ENCODE measurements at places on chromosomes 5 and 9. TPM values are rescaled to one million over a fixed set of nuclear protein-coding genes. Genes with fewer than 3 reads are reported as not detected.

The ZNF608 gene
- total RNA-seq: 7.1 TPM

The SKP1 gene
- 320 TPM for total RNA-seq

The F2RL1 gene
- total RNA-seq: 16.5 TPM

The GCNT4 gene
- total RNA-seq: 4.3 TPM

The ADRB2 gene
- total RNA-seq: 0.09 TPM

The PCDHB6 gene
- 0.09 TPM for total RNA-seq

The FOXD4L5 gene
- under 0.01 TPM for total RNA-seq

The ANKRD55 gene
- not detected for total RNA-seq

The C5orf34 gene
- total RNA-seq: 1.4 TPM

The ADGRV1 gene
- total RNA-seq: 0.18 TPM

The HINT1 gene
- total RNA-seq: 213 TPM

The ST8SIA4 gene
- 0.28 TPM for total RNA-seq

The FNIP1 gene
- 43.1 TPM for total RNA-seq

The MARCOL gene
- 8.3 TPM for total RNA-seq

The CTXN3 gene
- total RNA-seq: not detected

The THBS4 gene
- total RNA-seq: 1.1 TPM

The RUFY1 gene
- 61.5 TPM for total RNA-seq

The DRD1 gene
- total RNA-seq: under 0.01 TPM

The SET gene
- 567 TPM for total RNA-seq

The CDC23 gene
- total RNA-seq: 20.3 TPM

The DNAJC18 gene
- 6.3 TPM for total RNA-seq

The FCN2 gene
- not detected for total RNA-seq

The VCAN gene
- 452 TPM for total RNA-seq

The ZDHHC11 gene
- total RNA-seq: 1.00 TPM

The WDR36 gene
- 49.2 TPM for total RNA-seq

The STK32A gene
- 1.3 TPM for total RNA-seq

The REEP5 gene
- 54.1 TPM for total RNA-seq

The HEMGN gene
- not detected for total RNA-seq

The RHOBTB3 gene
- total RNA-seq: 304 TPM

The TMEM215 gene
- total RNA-seq: not detected

The TTC16 gene
- 0.14 TPM for total RNA-seq

The NFX1 gene
- 23.3 TPM for total RNA-seq

The MSX2 gene
- 1.1 TPM for total RNA-seq

The LHX3 gene
- total RNA-seq: not detected

The SLC6A7 gene
- total RNA-seq: not detected

Data from smooth muscle cell of bladder (primary cell).